ENCODE measurements at places on chromosomes 16 and 17.

GRCh38 chr16:85491798-85492294 lies 121.3 kb upstream of the GSE1 start:
- no peak for DNase-seq

DNA sequence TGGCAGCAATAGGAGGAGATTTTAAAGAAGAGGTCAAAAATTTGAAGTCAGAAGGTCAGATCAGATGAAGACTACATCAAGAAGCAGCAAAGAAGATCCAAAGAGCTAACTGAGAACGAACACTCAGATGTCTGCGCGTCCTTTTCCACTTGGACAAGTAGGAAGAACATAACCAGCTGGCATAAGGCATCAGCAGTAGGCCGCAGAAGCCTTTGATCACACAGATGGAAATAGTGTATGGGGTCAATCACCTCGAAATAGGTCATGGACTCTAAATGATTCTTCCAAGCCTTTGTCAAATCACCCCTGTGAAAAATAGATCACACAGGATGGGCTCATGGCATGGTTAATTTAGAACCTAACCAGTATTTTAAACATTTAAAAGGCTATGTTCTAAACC lies 56.4 kb upstream of the TOM1L1 start:
- DNase-seq = no peak

GRCh38 chr17:45030733-45031132 lies 20.7 kb downstream of the DCAKD start:
- DNase-seq = no peak

DNA sequence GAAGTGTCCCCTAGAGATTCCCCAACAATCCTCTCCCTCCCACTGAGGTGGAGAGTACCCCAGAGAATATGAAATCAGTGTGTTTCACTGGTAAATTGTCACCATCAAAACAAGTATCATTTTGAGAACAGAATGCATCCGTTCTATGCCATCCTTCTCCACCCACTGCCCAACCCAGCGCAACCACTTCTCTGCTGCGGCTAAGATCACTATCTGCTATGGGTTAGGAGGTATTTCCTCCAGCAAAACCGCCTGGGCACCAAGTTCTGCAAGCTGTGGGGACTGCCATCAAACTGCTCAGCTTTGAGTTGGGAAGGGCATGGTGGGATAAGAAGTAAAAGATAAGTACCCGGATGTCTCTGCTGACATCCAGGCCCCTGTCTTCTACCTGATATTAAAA lies 24.4 kb downstream of the CNTNAP1 start:
- DNase-seq = no peak

DNA sequence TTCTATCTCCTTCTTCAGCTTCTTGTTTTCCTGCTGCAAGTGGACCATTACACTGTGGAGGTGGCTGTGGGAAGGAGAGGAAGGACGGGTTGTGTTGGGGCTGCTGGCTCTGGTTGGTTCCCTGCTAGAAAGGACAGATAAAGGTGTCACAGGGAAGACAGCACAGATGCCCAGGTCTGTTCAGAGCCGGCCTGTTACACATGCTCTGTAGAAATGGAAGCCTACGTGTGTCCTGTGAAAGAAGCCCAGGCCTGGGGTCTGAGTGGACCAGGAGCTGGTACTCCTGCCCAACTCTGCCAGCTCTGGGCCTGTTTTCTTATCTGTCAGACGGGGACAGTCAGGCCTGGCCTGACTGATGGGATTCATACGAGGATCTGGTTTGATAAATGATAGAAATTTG lies 26.4 kb downstream of the DHX38 start:
- no peak for DNase-seq

- no peak for DNase-seq
Observed at GRCh38 chr16:88595101-88595500, 24.9 kb downstream of the ZC3H18 start.

DNA sequence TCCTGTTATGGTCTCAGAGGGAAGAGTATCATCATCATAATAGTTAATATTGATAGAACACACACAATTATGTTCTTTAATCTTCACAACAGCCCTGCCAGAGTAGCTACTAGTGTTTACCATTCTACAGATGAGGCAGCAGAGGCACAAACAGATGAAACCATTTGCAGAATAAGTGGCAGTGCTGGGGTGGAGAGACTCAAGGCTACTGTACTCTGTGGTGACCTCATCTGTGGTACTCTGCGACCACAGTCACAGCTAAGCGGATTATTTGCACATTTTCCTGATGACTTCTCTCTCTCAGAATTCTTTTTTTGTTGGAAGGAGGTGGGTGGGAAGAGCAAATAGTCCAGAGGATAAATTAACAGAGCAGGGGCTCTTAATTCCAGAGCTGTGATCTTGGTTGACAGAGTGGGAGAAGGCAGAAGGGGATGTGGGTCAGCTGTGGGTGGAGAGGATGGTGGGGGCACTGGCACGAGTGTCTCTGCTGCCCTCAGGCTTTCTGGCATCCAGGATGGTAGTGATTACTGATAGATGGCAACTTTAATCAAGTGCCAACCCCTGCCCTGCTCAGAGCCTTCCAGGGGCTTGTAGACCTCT lies 41.8 kb downstream of the MRM1 start:
- no peak for DNase-seq

DNA sequence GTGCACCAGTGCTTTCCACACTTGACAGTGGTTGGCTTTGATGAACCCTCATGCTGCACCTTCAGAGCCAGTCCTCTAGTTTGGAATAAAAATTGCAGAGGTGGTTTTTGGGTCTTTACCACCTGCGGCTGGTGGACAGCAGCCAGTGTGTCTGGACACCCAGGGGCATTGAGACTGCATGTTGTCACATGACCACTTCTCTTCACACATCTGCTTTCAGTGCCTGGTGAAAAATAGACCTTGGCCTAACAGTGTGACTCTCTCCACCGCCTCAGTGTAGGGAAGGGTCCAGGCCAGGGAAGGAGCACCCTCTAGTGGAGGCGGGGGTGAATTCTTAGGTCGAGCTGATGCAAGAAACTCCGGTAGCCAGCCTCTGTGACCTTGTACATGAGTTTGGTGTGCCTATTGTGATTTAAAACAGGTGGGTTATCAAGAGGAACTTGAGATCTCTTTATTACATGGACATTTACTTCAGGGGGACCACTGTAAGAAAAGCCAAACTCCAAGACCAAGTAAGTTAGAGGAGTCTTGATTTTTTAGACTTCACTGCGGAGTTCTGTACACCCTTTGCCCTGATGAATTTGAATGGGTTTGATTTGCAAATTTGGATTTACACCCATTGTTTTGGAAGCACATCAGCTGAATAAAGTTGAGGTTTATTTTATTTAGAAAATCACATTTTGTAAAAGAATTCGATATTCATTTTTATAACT lies 17.9 kb downstream of the GOSR2 start:
- DNase-seq = no peak

GRCh38 chr16:27579087-27579980 lies 29.4 kb downstream of the KATNIP start:
- no peak for DNase-seq

DNA sequence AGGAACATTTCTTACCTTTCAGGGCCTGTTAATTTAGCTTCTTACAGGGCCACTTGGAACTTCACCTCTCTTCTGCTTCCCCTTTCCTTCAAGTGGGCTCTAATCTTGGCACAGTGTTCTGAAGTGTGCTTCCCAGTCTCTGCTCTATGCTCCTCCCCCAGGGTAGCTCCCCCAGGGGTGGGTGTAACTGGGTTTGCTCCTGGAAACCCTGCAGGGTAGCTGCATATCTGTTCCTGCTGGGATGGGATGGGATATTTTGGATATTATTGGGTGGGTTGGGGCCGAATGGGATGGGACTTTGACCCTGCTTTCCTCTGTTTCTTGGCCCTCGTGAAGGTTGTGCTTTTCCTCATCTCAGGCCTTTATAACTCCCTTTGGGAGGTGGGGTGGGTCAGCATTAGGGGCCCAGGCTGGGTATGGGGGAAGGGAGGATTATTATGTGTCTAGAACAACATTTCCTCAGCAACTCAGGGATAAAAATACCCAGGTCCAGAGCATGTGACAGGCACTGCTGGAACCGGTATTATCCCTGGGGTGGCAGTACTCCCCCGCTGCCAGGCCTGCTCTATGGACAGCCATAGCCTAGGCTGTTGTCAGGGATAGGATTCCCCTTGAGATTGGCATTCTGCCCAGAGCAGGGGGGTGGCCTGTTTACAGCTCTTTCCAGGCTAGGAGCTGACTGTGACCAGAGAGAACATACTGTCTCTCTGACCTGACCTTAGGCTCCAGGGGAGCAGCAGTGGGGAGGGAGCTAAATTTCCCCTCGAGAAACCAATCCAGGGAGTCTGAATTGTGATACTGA lies 5.0 kb downstream of the NFE2L1 start:
- DNase-seq = no peak

DNA sequence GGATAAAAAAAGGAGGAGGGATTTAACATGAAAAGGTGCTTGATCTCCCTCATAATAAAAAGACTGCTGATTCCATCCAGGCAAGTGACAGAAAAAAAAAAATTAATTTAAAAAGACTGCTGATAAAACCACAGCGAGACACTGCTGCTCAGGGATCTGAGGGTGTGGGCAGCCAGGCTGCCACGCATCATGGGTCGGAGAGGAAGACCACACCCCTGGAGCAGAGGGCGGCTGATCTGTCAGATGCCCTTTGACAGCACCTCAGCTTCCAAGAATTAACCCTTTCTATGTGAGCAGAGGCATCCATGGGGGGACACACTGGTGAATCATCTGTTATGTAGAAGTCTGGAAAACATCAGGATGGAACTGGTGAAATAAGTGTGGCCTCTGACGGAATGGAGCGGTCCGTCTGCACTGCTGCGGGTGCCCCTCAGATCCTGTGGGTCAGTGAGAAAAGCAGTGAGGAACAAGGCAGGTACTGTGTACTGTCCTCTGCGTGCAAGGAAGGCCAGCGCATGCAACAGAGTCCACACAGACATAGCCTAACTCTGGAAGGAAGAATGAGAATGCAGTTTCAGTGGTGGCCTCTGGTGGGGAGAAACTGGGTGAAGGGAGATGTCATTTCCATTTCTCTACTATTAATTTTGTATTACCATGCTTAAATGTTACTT lies 19.8 kb downstream of the MAPT start:
- DNase-seq = no peak

- DNase-seq = no peak
Observed at GRCh38 chr17:55394357-55395021, 27.1 kb downstream of the MMD start.

GRCh38 chr17:19442731-19443130 lies 31.7 kb downstream of the RNF112 start:
- DNase-seq = no peak

GRCh38 chr17:55177159-55177854 lies 87.5 kb upstream of the HLF start:
- no peak for DNase-seq

DNA sequence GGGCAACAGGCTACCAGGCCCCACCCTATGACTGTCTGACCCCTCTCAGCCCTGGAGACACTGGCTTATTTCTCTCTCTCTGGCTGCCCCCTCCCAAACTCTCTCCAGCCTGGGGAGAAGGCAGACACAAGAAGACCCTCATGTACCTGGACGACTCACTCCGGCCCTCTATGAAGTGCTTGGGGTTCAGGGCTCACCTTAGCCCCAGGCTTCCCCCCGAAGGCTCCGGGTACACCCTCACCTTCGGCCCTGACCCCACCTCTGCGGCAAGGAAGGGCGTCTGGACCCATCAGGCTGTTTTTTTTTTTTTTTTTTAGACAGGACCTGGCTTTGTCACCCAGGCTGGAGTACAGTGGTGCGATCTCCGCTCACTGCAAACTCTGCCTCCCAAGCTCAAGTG lies 906 bp upstream of the CARMIL2 start:
- DNase-seq = no peak

- DNase-seq = no peak
Observed at GRCh38 chr17:48149787-48150463, 42.4 kb downstream of the SNX11 start.

GRCh38 chr16:84541999-84542817 lies 37.7 kb upstream of the MEAK7 start:
- no peak for DNase-seq

GRCh38 chr16:56267888-56268287 lies 76.6 kb downstream of the GNAO1 start:
- DNase-seq = no peak

DNA sequence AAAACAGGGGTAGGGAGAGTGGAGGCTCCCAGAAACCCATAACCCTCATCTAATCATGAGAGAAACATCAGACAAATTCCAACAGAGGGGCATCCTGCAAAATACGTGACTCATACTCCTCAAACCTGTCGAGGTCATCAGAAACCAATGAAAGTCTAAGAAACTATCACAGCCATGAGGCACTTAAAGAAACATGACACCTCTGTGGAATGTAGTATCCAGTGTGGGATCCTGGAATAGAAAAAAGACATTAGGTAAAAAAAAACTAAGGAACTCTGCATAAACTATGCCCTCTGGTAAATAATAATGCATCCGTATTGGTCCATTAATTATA lies 16.4 kb downstream of the CDH5 start:
- DNase-seq = peak; percentile 96

DNA sequence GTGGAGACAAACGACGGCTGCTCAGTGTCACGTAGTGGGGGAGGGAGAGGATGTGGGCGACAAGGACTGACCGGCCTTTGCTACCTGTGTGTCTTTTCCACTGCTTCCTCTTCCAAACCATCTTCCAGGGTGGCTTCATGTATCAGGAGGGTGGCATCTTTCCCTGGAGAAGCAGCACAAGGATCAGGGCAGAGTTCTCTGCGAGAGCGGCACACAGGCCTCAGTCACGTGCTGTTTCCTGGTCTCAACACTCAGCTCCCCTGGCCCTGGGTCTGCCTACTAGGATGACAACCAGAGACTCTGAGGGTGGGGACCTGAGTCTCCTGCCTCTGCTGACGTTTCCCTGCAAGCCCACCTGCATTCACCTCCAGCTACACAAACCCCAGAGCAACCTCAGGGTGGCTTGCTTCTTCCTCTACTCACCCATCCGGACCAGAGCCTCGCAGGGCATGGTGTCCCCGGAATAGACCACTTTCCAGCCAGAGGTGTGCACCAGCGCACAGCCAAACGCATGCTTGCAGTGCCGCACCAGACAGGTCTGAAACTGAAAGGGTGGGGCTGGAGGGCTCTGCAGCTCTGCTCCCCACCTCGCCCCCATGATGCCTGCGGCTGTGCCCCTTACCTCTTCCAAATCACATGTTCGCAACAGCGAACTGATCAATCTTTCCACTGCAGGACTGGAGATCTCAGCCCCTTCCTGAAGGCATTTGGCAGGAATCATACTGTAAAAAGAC lies 23.3 kb downstream of the ELAC2 start:
- DNase-seq = no peak

- DNase-seq = no peak
Observed at GRCh38 chr17:72735592-72735991, 356.9 kb downstream of the SLC39A11 start.

- DNase-seq = no peak
Observed at GRCh38 chr17:40922239-40922638, 15.2 kb downstream of the KRT23 start.

DNA sequence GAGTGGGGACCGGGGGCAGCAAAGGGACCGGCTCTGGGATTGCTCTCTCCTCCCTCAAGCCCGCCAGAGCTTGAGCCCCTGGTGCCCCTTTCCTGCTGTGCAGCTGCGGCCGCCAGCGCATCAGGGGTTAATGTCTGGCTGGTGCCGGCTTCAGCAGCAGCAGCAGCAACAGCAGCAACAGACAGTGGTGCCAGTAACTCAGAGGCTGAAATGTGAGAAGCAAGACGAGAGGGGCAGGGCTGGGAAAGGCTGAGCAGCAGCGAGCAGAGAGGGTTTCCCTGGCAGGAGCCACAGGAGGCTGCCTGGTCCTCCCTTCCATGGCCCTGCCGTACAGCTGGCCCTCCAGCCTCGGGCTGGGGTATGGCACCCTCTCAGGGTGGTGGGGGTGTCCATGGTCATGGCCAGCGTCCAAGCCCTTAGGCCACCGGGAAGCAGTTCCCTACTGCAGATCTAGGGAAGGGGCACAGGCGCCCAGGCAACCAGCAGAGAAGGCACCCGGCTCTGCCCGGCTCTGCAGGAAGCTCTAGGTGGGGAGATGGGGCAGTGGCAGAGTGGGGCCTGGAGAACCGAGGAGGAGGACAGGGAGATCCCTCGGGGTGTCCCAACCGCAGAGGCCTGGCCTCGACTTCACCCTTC lies 21.1 kb upstream of the TFAP4 start:
- DNase-seq = peak; percentile 39

Measured in SW 1271 (cell line).